ENCODE measurements at places on chromosomes 11 and 22.

- DNase-seq = no peak
Observed at GRCh38 chr11:24934733-24935439, 438.0 kb downstream of the LUZP2 start.

DNA sequence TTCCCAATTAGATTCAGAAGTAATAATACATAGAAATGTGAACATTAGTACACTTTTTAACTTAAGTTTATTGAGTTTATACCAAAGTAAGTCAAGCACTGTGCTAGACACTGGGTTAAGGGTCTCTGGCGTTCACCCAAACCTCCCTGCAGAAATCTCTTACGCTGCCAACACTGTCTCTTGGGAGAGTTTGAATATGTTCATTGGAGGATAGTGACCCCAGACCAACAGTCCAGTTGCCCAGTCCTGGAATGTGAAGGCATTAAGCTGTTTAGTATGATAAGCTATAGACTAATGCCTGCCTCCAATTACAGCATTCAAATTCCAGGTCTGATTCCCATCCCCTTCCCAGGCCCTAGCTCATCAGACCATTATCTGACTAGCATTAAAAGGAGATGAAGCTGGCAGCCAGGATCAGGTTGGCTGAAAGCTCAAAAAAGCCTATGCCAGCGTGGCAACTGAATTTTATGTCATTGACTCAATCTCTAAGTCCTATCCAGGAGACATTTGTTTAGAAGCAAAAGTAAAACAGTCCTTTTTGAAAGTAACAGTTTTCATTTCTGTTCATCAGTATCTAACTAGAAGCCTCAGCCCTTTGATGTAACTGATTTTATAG, 77.8 kb downstream of the SFI1 start:
- DNase-seq = peak; percentile 89

GRCh38 chr22:38833061-38833460, 10.8 kb downstream of the NPTXR start:
- no peak for DNase-seq

GRCh38 chr11:64767344-64768299, 7.8 kb upstream of the PYGM start:
- peak; percentile 79 for DNase-seq

DNA sequence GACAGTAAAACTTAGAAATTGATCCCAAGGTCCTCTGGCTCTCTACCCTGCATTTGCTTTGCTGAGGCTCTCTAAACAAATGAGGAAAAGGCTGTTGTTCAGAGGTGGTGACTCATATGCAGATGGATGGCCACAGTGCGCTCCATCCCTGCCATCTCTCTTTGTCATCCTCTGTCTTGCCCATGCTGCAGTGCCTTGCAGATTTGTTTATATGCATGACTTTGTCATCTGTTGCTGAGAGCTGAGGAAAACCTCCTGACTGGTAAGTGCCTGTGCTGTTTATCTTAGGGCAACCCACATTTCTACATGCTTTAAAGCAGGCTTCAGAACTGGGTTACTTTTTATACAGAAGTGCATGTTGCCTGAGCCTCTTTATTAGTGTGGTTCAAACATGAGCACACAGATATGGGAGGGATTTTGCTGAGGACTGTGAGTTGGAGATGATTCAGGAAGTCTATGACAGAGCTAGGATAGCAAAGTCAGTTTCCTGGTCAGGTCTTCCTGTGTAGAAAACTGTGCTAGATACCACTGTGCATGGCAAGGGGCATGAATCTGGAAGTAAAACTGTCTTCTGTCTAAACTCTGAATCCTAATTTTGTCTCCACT, 57.4 kb downstream of the JAM3 start:
- peak; percentile 62 for DNase-seq

DNA sequence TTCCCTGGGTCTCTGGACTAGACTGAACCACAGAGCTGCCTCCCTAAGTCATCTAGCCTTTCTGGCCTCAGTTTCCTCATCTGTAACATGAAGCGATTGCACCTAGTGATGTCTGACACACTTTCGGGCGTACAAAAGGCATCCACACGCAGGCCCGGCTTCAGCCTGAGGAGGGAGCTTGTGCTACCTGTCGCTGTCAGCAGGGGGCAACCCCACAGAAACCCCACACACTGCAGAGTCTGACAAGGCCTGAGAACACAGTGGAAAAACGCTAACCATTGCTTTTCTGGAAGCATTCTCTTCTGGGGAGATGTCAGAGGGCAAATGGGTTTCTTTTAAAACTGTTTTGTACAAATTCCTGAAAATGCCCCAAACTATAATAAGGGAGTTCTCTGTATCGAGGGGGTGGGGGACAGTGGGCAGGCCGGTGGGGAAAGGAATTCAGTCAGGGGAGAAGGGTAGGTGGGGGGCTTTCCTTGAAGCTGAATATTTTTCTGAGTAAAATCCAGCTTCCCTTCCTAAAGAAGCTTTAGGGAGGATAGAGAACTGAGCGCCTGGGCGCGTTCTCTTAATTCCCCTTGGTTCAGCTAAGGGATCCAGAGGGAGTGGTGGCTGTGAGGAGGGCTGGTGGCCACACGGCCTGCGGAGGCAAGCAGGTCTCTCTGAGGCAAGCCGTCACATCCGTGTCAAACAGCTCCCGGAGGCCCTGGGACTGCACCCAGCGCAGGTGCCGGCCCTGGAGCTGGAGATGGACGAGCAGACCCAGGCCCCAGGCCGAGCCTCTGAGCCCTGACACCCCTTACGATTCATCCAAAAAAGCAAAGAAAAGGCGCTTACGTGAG, 533 bp downstream of the ELF5 start:
- peak; percentile 68 for DNase-seq

DNA sequence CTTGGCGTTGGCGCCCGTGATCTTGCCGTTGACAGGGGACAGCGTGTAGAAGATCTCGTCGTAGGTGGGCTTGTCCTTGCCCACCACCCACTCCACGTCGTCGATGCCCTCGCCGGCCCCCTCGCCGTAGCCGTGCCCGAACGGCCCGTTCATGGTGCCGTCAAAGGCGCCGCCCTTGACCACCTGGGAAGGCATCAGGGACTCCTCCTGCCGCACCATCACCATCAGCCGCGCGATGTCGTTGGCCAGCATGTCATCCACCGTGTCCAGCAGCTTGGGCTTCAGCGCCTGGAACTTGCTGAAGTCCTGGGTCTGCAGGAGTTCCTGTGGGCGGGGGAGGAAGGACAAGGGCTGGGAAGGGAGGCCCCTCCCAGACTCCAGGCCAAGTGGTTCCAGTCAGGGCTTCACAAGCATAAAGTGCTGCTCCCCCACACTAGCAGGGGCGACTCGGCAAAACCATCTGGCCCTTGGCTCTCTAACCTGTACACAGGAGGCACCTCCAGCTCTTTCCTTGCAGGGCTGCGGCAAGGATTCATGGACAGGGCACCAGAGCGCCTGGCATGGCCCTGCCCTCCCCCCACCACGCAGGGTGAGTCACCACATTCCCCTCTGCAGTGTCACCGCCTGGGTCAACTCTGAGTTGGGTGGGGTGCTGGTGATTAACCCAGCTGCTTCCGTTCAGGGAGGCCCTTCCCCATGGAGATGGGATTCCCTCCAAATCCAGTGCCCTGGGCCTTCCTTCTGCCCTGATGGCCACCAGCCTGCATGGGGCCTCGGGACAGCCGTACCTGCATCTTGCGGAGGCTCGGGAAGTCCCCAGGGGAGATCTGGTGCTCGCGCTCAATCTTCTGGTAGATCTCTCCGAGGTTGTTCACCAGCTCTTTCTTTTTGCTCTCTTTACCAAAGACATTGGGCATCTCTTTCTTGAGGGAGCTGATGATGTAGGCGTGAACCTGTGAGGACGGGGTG, 10.4 kb upstream of the CDC42BPG start:
- DNase-seq = peak; percentile 95

DNA sequence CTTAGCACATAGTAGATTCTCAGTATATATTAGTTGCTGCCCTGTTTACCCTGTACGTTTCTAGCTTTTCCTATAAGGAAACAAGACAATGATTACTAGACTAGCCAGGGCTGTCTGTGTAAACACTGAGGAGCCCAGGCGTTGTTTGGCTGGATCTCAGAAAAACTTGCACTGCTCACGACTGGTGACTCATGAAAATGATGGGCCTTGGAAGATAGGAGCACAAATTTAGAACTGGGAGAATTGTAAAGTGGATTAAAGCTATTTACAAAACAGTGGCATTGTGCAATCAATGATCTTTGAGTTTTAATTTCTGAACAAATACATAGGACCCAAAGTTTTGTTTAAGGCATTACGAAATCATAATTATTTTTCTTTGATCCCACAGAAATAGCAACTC, 276.9 kb downstream of the FAM76B start:
- peak; percentile 91 for DNase-seq

All from cardiac fibroblast (primary cell).